ENCODE measurements at places on chromosomes 12 and 14. TPM values are rescaled to one million over a fixed set of nuclear protein-coding genes. Genes with fewer than 3 reads are reported as not detected.

Gene GPR162
- 0.76 TPM for total RNA-seq

DNA sequence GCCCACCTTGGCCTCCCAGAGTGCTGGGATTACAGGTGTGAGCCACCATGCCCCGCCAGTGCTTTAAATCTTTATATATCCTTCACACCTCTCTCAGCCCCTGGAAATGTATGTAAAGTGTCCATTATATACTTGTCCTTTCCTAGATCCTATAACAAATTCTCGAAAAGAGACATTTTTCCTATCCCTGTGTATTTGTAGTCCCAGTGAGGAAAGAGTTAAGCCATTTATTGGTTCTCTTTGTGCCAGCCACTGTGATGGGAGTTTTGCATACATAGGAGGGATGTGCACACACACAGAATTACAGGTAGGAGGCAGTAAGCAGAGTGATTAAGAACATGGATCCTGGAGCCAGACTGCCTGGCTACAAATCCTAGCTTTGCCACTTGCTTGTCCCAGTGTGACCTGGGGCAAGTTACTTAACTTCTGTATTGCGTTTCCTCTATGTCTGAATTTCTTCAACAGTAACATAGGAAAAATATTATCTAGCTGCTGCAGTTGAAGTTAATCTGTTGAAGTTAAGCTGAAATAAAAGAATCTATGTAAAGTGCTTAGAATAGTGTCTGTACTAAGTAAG lies 2.1 kb upstream of the RABGGTA start:
- DNase-seq: no peak

DNA sequence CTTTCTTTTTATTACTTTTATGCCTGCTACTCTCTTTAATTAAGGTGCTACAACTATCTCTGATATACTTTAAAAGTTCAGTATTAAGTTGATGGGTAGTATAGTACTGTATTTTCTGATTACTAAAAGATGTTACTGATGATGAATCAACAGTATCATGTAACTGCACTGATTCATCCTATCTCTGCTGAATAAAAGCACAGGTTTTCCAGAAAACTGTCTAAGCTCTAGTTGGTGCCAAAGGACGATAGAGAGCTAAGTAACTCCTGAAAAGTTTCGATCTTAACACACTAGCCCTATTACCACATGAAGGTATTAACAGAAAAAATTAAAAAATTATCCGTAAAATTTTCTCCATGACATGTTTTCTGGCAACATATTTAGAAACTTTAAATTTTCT lies 2.1 kb downstream of the SCAF11 start:
- DNase-seq: no peak

DNA sequence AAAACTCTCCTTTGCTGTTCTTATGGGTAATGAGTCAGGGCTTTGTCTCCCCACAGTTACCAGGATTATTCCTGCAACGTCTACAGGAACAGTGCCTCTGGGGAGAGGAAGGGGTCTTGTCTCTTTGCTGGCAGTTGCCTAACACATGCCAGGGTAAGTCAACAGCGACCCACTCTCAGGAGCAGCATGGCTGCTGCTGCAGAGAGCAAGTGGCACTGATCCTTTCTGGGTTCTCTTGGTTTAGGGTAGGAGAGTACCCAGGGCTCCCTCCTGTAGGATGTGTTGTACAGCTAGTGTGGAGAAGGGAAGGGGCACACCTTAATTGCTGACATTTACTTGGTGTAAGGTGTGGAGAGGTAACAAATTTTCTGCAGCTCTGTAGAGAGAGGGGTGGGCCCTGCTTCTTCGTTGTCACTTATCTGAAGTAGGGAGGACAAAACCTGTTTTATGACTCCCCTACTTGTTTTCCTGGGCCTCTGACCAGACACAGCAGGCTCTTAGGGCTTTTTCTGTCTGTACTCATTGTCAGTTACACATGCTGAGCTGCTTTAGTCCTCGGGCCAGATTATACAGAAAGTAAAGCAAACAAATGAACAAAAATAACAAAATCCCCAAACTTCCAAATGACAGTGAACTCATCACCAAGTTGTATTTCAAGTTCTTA lies 168.2 kb downstream of the ACSS3 start:
- DNase-seq: no peak

DNA sequence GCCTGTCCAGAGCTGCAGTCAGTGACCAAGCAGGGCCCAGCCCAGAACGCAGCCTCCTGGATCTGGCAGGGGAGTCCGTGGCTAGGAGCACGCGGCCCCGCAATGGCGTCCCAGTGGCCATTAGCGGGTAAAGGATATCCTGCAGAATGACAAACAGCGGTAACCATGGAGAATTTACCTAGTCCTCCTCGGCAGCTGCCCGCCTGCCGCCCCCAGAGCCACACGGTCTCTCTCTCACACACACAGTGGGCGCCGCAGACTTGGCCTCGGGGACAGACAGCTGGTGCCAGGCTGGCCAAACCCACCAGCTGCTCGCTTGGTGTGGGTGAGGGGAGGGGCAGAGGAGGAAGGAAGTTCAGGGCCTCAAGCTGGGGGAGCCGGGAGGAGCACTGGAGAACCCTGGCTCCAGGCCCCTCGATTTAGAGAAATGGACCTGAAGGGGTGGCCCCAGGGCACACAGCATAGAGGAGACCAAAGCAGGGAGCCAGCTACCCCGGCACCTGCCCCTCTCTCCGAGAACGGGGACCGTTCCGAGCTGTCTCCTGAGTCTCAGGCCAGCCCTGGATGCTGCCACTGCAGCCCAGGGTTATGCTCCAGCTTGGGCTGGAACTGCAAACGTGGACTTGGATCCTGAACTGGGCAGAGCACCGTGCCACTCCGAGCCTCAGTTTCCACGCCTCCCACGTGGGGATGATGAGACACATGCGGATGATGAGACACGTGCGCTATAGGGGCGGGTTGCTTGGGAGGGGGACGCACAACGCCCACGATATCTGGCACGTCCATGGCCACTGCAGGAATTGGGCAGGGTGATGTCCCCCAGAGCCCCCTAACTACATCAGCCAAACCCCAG lies 3.4 kb downstream of the CDK2AP1 start:
- peak; percentile 12 for DNase-seq

GRCh38 chr14:48857366-48857765 lies 728.8 kb downstream of the RPS29 start:
- no peak for DNase-seq

Gene CSAD
- total RNA-seq: 11.9 TPM

GRCh38 chr14:50225067-50225973 lies 6.1 kb downstream of the SOS2 start:
- DNase-seq: no peak

DNA sequence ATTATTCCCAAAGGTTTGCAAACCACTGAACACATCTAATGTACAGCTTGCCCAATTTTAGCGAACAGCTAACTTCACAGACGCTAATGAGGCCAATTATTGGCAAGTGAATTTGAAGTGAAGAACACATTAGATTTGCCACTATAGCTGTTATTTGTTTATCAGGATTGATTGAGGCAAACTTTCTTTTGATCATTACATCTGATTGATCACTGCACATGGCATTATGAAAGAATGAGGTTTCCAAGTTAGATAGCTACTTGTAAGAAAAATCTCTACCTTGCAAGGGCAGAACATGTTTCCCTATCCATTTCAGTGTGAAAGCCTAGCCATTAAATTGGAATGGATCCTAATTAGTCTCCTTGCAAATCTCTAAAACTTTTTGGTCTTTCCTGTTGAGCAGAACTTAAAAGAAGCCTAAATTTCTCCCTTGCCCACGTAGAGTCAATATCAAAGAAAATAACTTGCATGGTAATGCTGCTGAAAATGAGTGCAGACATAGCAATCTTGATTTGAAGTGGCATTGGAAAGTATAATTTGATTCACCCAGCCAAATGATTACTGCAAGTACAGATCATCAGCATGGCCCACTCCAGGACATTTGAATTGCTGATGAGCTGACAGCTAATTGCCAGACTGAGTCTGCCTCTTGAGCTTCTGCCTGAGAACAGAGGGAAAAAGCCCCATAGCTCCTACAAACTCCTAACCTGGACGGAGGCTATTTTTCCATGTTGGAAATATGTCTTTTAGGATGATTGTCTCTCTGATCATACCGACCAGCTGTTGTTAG lies 98.6 kb downstream of the TPH2 start:
- DNase-seq: no peak

Gene TTC9
- 5.4 TPM for total RNA-seq

GRCh38 chr12:72586456-72586855 lies 314.3 kb downstream of the TRHDE start:
- no peak for DNase-seq

GRCh38 chr14:32407130-32407529 lies 78.0 kb downstream of the AKAP6 start:
- no peak for DNase-seq

- DNase-seq: no peak
Measured at GRCh38 chr12:132717531-132718387, 7.1 kb downstream of the PGAM5 start.

DNA sequence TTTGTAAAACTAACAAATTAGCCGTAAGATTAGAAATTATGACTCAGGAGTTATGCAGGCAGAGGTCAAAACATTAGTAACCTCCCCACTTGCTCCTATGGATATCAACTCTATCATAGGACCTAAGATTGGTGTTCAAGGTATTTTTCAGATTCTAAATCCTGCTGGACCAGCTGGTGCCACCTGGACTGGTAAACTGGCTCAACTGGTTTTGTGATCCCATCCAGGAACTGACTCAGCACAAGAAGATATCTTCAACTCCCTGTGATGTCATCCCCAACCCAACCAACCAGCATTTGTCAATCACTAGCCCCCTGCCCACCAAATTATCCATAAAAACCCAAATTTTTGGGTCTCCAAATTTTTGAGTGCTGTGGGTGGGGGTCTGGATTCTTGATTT lies 98.1 kb upstream of the OR4E1 start:
- no peak for DNase-seq

GRCh38 chr14:102028733-102029132 lies 58.1 kb downstream of the HSP90AA1 start:
- no peak for DNase-seq

Gene MEG3
- total RNA-seq: 0.10 TPM

DNA sequence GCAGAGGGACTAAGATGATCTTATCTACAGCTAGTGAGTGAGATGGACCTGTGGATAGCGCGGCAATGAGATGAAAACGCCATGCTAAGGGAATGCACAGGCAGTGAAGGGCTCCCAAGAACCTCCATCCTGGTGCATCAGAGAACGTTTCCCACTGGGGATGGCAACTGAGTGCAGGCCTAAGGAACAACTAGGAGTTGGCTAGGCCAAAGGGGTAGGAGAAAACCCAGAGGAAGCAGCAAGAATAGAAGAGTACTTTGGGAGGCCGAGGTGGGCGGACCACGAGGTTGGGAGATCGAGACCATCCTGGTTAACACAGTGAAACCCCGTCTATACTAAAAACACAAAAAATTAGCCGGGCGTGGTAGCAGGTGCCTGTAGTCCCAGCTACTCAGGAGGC lies 24.6 kb upstream of the BATF start:
- no peak for DNase-seq

DNA sequence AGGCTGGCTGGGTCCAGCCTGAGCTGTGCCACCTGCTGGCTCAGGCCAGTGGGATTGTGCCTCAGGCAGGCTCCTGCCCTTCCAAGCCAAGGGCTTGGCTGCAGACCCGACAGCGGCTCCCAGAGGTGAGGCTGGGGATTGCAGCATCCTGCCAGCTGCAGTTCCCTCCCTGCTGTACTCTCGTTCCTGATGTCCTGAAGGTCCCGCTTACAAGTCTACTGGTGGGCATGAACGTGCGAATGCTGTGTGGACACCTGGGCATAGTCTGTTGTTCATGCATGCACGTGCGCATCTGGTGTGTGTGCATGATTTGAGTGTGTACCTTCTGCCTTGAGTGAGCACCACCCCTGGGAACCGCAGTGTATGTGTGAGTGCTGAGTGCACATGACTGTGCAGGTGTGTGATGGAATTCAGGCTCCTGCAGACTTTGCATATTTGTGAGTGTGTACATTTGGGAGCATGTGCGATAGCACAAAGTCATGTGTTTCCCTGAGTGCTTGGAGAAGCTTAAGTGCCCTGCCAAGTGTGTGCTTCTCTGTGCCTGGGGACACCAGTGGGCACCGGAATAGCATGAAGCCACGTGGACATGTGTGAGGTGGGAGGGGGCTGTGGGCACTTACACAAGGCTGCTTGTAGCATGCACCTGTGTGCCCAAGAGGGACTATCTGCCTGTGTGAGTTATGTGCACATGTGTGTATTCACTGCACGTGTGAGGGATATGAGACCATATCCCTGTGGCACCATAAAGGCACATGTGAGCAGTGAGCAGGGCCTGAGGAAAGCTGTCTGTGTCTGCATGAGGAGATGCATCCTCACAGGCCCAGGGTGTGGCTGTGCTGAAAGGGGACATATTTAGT lies 19.3 kb upstream of the KRT7 start:
- DNase-seq: peak; percentile 57

- DNase-seq: no peak
Measured at GRCh38 chr14:60266021-60266937, 17.3 kb downstream of the PPM1A start.

- no peak for DNase-seq
Measured at GRCh38 chr12:59695379-59695778, 99.5 kb downstream of the SLC16A7 start.

GRCh38 chr14:52008136-52008535 lies 18.8 kb downstream of the RTRAF start:
- DNase-seq: no peak

DNA sequence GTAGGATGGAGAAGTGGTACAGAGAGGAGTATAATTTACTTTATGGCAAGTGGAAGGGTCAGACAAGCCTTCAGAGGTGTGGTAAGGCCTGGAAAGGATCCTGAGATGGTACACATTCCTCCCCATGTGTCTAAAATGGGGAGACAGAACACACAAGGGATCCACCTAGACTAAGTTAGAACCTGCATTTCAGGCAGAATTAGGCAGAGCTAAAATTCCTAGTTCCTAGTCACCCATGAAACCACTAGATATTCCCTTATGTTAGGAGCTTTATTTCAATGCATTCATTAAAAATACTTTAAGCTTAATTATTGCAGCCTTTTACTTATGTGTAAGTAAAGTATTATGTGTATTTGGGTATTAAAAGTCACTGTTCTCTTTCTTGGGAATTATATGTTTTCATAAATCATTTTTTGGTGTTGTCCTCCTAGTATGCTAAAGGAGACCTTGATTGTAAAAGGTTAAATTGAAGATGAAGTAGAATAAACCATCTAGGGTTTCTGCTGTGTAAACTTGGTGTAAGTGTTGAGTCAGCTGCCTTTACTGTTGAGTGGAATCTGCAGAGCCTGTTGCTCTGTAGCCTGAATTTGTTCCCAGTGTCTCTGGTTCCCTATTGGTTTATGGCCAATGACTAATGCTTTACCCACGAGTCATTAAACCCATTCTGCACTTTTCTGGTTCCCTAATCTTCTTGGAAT lies 423.2 kb downstream of the ATP23 start:
- DNase-seq: no peak

Gene ZDHHC22
- not detected for total RNA-seq

- no peak for DNase-seq
Measured at GRCh38 chr12:91274916-91275315, 92.3 kb upstream of the DCN start.

Gene KRT73
- 0.29 TPM for total RNA-seq

Gene TAS2R46
- total RNA-seq: 0.39 TPM

DNA sequence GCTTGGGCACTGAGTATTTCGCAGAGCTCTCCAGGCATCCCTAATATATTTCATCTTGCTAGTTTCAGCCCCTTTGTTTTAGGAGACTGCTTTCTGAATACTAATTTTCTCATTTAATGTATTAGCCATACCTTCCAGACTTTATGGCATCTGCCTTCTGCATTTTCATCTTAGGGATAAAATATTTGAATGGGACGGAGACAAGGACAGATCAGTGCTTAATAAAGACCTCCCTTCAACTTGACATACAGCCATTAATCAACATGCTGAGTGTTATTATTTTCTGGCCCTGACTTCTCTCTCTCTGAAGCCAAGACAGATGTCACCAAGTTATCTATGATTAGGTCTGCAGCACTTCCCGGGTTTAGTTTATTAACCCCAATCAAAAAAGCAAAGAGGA lies 42.4 kb downstream of the CACNA2D4 start:
- DNase-seq: no peak

Gene HOXC10
- not detected for total RNA-seq

Data from activated naive CD8-positive, alpha-beta T cell treated with anti-CD3 and anti-CD28 coated beads for 36 hours (primary cell).